ENCODE measurements at places on chromosomes 1 and 21.

DNA sequence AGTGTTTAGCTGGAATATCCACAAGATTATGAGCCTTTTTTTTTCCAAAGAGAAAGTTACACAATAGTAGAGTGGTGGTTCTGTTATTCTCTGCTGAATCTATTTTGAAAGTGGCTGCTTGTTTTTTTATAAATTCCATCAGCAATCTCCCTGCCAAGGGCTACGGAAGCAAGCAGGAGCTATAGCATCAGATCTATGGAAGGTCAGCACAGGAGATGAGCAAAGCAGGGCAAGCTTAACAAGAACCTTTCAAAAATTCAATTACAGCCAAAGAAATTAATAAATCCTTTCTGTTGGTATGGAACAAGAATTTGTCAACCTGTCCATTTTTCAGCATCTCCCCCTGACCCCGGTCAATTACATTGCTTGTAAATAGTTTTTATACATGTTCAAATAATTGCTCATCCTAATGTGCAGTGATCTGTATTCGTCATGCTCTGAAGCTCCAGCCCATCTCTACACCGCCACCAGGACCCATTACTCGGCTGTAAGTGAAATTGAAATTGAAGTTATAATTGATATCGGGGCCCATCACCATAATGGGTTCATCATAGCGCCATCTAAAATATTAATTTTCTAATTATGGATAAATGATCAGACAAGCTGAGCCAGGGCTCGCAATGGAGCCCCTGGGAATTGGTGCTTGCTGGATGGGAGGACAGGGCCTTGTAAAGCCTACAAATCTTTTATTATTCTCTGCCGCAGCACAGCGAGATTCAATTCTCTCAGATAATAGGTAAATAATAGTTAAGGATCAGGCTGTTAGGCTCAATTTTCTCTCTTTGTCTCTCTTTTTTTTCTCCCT, 215.1 kb downstream of the ATG4C start:
- peaks cover 4% of the 10 kb centered on the region for H3K27me3 ChIP-seq
- no peak overlapping the region for H3K27ac ChIP-seq
- no peaks in the 10 kb centered on the region for H3K36me3 ChIP-seq
- DNase-seq: no peak
- H3K4me3 ChIP-seq: no peak overlapping the region

- H3K4me1 ChIP-seq: no peaks in the 10 kb centered on the region
- H3K27me3 ChIP-seq: no peaks in the 10 kb centered on the region
- no peak overlapping the region for H3K4me3 ChIP-seq
- DNase-seq: no peak
- no peak overlapping the region for H3K27ac ChIP-seq
Observed at GRCh38 chr21:21968810-21969209, 970.6 kb downstream of the NCAM2 start.

- H3K4me1 ChIP-seq: no peaks in the 10 kb centered on the region
- DNase-seq: no peak
- H3K4me3 ChIP-seq: no peak overlapping the region
- H3K27me3 ChIP-seq: peaks cover 15% of the 10 kb centered on the region
- H3K36me3 ChIP-seq: no peaks in the 10 kb centered on the region
Observed at GRCh38 chr21:32978331-32979270, 47.1 kb upstream of the OLIG2 start.

- H3K4me1 ChIP-seq: no peaks in the 10 kb centered on the region
- H3K4me3 ChIP-seq: no peak overlapping the region
- no peaks in the 10 kb centered on the region for H3K27me3 ChIP-seq
- DNase-seq: no peak
Observed at GRCh38 chr1:170893655-170894297, 41.6 kb upstream of the MROH9 start.

DNA sequence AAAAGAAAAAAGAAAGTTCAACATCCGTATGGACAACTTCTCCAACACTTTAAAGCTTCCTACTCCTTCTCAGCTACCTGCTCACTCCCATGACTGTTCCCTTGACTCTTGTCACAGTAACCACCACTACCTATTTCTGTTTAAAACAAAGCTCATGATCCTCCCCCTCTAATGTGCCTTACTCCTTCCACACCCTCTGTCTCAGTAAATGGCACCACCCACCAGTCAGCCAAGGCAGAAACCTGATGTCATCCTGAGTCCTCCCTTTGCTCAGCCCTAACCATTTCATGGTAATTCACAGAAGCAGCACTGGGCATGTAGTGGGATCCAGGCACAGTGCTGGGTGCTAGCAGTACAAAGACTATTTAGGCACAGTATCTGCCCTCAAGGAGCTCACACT, 63.0 kb upstream of the PPM1J start:
- H3K27me3 ChIP-seq: peaks cover 5% of the 10 kb centered on the region
- no peaks in the 10 kb centered on the region for H3K4me1 ChIP-seq
- H3K27ac ChIP-seq: no peak overlapping the region
- DNase-seq: no peak
- no peak overlapping the region for H3K4me3 ChIP-seq
- H3K36me3 ChIP-seq: no peaks in the 10 kb centered on the region

DNA sequence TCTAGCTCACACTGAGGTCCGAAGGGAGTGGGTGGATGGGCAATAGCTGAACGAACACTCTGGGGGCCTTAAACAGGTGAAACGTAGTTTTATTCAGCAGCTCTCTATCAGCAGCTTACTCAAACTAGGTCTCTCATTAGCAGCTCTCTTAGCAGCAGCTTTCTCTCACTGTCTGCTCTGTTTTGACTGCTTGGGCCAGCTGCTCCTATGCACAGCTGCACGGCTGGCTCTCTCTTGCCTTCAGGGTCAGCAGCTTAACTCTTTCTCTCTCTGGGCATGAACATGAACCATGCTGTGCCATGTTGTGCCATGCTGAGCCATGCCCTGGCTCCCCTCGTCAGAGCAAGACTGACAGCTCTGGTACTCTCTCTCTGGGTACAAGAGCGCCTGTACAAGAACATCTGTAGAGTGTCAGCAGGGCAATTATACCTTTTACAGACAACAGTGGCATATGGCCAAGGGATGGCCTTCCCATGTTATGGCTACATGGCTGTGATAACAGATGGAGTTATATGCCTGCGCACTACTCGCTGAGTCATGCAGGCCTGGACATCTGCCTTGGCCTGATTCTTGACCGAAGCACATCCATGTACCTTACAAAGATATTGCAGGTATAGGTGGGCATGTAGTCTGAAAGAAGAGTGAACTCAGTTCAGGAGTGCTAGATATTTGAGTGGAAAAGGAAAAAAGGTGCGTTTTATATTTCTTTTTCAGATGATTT, 152.4 kb downstream of the LEPR start:
- no peaks in the 10 kb centered on the region for H3K27me3 ChIP-seq
- H3K36me3 ChIP-seq: no peaks in the 10 kb centered on the region
- no peak for DNase-seq

DNA sequence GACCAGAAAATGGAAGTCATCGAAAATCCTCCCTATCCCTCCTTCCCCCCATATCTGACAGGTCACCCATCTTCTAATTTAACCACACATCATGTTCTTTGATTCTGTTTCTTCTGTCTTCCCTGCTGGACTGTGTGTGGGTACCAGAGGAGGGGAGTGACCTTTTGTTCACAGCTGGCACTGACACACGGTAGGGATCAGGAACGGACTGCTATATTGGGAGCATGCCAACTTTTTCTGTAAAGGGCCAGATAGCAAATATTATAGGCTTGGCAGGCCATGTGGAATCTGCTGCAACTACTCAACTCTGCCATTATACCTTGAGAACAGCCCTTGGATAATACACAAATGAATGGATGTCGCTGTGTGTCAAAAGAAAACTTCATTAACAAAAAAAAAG, 7.5 kb upstream of the TOMM20 start:
- DNase-seq: no peak
- H3K36me3 ChIP-seq: peaks cover 68% of the 10 kb centered on the region
- no peak overlapping the region for H3K27ac ChIP-seq
- no peak overlapping the region for H3K4me3 ChIP-seq
- H3K27me3 ChIP-seq: no peaks in the 10 kb centered on the region

DNA sequence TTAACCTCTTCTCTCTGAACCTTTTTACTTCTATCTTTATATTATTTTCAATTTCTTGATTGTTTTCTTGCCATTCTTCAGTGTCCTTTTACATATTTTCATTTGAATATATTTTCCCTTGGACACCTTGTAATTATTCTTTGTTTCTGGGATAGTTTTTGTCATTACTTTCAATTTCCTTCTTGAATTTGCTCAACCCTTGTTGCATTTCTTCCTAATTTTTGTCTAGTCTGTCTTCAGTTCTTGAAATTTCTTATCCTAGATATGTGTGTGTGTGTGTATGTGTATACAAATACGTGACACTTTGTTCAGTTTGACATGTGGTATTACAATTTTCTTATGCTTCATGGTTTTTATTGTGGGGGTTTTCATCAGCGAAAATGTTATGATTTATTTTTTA, 1.9 kb upstream of the GALNT2 start:
- H3K27me3 ChIP-seq: peaks cover 21% of the 10 kb centered on the region
- no peak for DNase-seq
- no peaks in the 10 kb centered on the region for H3K36me3 ChIP-seq
- H3K4me1 ChIP-seq: peaks cover 26% of the 10 kb centered on the region
- H3K27ac ChIP-seq: no peak overlapping the region

DNA sequence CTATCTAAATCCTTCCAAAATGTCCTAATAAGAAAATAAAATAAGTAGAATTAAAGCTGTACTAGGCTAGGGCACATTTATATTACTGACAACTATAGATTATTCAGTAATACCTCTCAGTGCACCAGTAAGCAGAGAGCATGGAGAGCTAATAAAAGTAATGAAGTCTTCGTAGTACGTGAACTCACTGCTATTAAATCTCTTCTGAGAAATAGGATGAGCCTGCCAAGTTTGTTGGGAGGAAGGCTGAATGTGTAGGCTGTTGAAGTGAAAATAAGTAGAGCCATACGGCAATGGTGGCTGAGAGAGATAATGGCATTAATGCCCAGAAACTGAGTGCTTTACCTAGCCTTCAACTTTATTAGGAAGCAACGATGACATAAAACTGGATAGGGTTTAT, 73.9 kb upstream of the NR5A2 start:
- no peaks in the 10 kb centered on the region for H3K4me1 ChIP-seq
- H3K4me3 ChIP-seq: no peak overlapping the region
- no peak for DNase-seq
- peaks cover 33% of the 10 kb centered on the region for H3K27me3 ChIP-seq

- DNase-seq: no peak
- H3K4me3 ChIP-seq: no peak overlapping the region
- H3K4me1 ChIP-seq: peaks cover 2% of the 10 kb centered on the region
- H3K36me3 ChIP-seq: peaks cover 4% of the 10 kb centered on the region
- H3K27ac ChIP-seq: no peak overlapping the region
Observed at GRCh38 chr21:39164523-39164922, 18.7 kb downstream of the PSMG1 start.

GRCh38 chr1:79006564-79006963, at the start of gene ADGRL4:
TSS of gene ADGRL4 (minus strand) at chr1:79006730. CDS start at chr1:79006654, 76 bp downstream.
- H3K36me3 ChIP-seq: no peaks in the 10 kb centered on the region
- H3K27me3 ChIP-seq: no peaks in the 10 kb centered on the region
- no peaks in the 10 kb centered on the region for H3K4me1 ChIP-seq
- no peak within 1 kb of the TSS for H3K27ac ChIP-seq
- no peak within 1 kb of the TSS for H3K4me3 ChIP-seq
- DNase-seq: no peak

GRCh38 chr1:206719169-206719839, 34.6 kb downstream of the MAPKAPK2 start:
- no peak for DNase-seq
- H3K36me3 ChIP-seq: peaks cover 2% of the 10 kb centered on the region
- H3K4me3 ChIP-seq: no peak overlapping the region
- peaks cover 55% of the 10 kb centered on the region for H3K4me1 ChIP-seq
- H3K27ac ChIP-seq: no peak overlapping the region

- H3K27me3 ChIP-seq: no peaks in the 10 kb centered on the region
- H3K36me3 ChIP-seq: no peaks in the 10 kb centered on the region
- no peak overlapping the region for H3K4me3 ChIP-seq
- no peaks in the 10 kb centered on the region for H3K4me1 ChIP-seq
- DNase-seq: no peak
Observed at GRCh38 chr1:60428127-60428526, 354.6 kb upstream of the C1orf87 start.

Data from T-helper 2 cell treated with Interferon-gamma antibody and Interleukin-4, amounts not matched to agents 5 μg/mL and 100 μg/mL, for 36 hours (primary cell).